ENCODE measurements at places on chromosomes 1 and 21. TPM values are rescaled to one million over a fixed set of nuclear protein-coding genes. Genes with fewer than 3 reads are reported as not detected.

Gene ASAP3
- total RNA-seq: 41.3 TPM

Gene SMPDL3B
- total RNA-seq: 17.9 TPM

DNA sequence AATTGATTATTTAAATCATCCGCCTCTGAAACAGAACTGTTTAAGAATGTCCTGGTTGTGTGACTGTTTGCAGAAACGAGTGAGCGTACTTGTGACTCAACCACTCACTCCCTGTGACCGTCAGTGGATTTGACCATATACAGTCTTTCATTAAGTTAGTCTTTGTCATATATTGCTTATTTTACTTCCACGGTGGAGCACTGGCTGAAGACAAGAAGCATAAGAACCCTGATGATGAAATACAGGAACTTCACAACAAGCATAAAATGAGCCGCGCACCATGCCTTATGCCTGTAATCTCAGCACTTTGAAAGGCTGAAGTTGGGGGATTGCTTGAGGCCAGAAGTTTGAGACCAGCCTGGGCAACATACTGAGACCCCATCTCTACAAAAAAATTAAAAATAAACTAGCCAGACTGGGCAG is 194.0 kb downstream of the TOMM20 start:
- peak; percentile 54 for DNase-seq

GRCh38 chr1:43073490-43074230 is 98.4 kb downstream of the EBNA1BP2 start:
- DNase-seq: peak; percentile 53

GRCh38 chr1:168966217-168966616 is 140.3 kb upstream of the ATP1B1 start:
- no peak for DNase-seq

Gene ADAM30
- not detected for total RNA-seq

Gene CAPN8
- not detected for total RNA-seq

DNA sequence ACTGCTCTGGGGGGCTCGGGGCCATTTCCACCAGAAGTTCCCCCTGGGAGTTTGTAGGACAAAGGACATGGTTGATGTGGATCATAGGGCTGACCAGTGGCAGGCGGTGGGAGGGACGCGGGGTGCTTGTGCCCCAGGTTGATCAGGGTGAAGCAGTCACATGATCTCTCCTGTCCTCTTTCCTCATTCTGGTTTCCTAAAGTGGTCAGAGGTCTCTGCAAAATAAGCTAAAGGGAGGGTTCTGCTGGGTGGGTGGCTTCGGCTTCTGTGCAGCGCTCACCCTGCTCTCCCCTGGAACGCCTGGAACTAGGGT is 9.2 kb downstream of the PDXK start:
- DNase-seq: no peak

GRCh38 chr1:24895511-24895910 is 34.6 kb downstream of the RUNX3 start:
- no peak for DNase-seq

Gene LIN28A
- not detected for total RNA-seq

Gene SPATA46
- total RNA-seq: not detected

DNA sequence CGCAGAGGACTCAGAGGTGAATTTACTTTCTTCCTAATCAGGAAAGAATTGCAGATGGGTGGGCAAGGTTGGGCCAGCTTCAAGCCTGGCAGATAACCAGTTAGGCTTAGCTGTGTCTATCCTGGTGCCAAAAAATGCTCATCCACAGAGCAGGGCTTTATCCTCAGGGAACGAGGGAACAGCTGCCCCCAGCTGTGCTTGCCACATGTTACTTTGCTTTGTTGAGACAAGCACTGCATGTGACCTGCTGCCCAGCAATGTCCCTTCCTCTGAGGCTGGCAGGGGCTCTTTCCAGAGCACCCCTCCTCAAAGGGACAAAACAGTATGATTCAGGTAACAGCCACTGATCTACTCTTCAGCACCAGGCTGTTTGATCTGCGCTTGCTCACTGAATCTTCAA is 505.1 kb upstream of the USP24 start:
- no peak for DNase-seq

DNA sequence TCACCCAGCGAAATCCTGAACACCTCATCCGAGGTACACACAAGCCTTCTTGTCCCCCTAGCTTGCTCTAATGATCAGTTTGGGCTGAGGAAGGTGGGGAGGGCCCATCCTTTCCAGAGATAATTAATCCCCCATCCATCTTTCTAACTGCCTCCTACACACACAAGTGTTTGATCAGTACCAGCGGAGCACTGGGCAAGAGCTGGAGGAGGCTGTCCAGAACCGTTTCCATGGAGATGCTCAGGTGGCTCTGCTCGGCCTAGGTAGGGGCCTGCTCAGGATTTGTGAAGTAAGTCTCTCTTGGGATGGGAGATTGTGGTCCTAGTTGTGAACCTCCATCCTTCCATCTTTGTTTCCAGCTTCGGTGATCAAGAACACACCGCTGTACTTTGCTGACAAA is 5.8 kb downstream of the ANXA9 start:
- DNase-seq: no peak

Gene AKR7A3
- 1.6 TPM for total RNA-seq

DNA sequence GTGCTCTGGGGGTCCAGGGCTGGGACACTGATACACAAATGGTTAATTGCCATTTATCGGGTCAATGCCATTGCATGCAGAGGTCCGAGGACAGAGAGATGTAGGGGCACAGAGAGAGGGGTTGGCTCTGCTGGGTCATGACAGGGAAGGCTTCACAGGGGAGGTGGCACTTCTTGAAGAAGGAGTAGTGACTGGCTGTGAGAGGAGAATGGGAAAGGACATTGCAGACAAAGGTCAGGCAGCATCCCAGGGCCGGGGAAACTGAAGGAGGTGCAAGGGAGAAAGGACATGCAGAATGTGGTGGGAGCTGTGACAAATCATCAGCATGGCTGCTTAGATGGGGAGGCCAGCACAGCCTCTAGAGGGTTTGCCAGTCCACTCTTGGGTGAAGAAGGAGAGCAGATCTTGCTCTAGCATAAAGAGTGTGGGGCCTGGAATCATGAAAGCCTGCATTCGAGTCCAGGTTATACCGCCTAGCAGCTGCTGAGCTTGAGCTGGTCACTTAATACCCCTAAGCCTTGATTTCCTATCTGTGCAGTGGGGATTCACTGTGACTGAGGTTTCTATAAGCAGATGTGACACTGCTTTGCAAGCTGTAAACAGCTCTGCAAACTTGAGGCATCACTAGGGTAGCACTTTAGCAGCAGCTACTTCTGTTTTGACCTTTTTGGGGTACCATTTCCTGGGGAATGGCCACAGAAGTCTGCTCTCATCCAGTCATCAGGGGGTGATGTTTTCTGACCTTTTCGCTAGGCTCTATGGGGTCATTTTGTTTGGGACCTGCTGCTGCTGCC is 59.2 kb upstream of the EPS8L3 start:
- DNase-seq: no peak

DNA sequence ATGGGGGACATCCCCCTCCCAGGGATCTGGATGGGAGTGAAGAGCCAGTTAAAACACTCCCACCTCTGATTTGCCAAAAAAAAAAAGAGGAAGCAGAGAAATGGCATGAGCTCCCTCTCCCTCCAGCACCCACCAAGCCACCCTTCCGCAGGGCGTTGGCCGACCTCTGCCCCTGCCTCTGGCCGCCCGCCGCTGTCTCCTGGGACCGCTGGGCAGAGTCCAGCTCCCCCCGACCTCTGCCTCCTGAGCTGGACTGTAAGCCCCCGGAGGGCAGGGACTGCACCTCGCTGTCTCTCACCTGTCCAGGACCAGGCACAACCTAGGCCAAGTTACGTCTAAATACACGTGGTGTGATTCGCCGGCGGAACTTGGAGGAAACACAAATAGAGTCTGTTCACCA is 174.3 kb downstream of the PRDM16 start:
- DNase-seq: no peak
